ENCODE measurements at places on chromosomes 11 and 22. TPM values are rescaled to one million over a fixed set of nuclear protein-coding genes. Genes with fewer than 3 reads are reported as not detected.

PTGDR2 gene
- not detected for total RNA-seq

THY1 gene
- total RNA-seq, result 48.4 TPM

KCNQ1OT1 gene
- 3.4 TPM for total RNA-seq

SSRP1 gene
- 65.2 TPM for total RNA-seq

CRYBB3 gene
- total RNA-seq, result not detected

HINFP gene
- total RNA-seq, result 31.0 TPM

DCHS1 gene
- total RNA-seq, result 12.6 TPM
